Stimulated activated effector memory CD8-positive, alpha-beta T cell treated with anti-CD3 and anti-CD28 coated beads, Interleukin-12 subunit alpha, Interleukin-12 subunit beta, amount 100 ng/mL, for 72 hours (primary cell): ENCODE measurements at places on chromosomes 6 and 20.

- DNase-seq: no peak
These were observed 126.5 kb upstream of the FOXO3 start for GRCh38 chr6:108434222-108434621.

- DNase-seq: no peak
These were observed 30.4 kb upstream of the CD93 start for GRCh38 chr20:23116311-23117089.

GRCh38 chr6:18510644-18511033 is 123.5 kb downstream of the RNF144B start:
- DNase-seq: no peak

GRCh38 chr20:10288421-10288820 is 69.8 kb downstream of the SNAP25 start:
- no peak for DNase-seq

DNA sequence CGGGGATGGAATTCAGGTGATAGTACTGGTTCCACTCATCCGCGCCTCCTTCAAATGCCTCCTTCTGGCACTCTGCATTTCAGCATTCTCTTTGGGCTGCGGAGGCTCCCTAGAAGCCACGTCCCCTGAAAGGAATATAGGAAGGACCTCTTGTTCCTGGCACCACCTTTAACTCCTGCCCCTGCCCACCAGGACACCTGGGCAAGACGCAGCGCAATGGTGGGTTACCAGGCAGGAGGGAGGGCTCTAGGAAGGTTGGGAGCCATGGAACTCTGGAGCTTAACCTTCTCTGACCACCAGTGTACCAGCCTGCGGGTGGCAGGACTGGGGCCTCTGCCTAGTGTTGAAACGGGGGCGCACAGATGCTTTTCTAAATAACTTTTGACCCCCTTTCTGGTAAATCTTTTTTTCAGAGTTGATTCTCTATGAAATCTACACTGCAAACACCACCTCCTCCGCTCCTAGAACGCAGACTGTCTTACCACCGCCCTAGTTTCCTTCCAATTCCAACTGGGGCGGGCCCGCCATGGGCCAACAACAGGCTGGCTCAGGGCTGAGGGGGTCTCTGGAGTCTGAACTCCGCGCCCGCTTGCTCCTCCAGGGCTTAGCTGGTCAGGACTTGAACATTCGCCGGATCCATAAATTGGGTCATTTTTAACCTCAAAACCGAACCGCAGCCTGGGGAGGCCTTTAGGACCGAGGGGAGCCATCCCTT is 871 bp upstream of the SYNDIG1 start:
- DNase-seq: no peak

GRCh38 chr6:157224951-157225574 is 98.3 kb downstream of the TMEM242 start:
- DNase-seq: no peak

GRCh38 chr20:44959638-44960102 is 527 bp downstream of the TOMM34 start:
- DNase-seq: peak; percentile 68

DNA sequence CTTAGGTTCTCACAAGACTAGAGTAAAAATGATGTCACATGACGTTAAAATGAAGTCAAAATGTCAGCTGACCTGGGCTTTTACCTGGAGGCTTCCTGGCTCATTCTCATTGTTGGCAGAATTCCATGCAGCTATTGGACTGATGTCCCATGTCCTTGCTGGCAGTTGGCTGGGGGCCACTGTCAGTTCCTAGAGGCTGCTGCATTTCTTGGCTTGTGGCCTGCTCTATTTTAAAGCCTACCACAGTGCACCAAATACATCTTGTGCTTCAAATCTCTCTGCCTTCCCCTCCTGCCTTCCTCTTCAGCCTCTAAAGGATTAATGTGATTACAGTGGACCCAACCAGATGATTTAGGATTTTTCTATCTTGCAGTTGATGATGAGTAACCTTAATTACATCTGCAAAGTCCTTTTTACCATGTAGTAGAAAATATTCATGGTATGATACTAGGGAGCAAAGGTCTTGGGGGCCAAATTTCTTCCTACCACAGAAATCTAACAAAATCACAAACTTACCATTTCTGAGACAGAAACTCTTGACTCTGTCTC is 81.9 kb downstream of the FIG4 start:
- no peak for DNase-seq

DNA sequence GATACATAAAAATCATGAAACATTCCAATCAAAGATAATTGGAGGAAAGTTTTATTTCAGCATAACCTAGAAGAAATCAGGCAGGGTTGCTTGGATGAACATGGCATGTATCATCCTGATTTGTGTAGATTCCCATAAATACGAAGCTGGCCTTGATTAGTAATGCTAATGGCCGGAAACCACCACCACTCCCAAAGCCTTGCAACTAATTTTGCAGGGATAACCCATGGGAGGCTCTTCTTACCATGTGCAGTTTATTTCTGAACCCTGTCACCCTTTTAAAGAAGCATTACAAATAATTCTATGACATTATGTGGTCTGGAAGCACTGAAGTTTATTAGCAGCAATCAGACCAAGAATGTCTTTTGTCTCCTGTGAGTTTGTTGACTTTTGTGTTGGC is 80.8 kb downstream of the AIG1 start:
- DNase-seq: no peak

- no peak for DNase-seq
These were observed 4.0 kb downstream of the PKIG start for GRCh38 chr20:44586289-44586911.
